Left lung (tissue), 14 donors: ENCODE measurements at places on chromosomes 2 and 18. TPM values are rescaled to one million over a fixed set of nuclear protein-coding genes. Genes with fewer than 3 reads are reported as not detected.

Gene CPLX4
- not detected for polyA plus RNA-seq

Gene LYG1
- 3.0 TPM for polyA plus RNA-seq

Gene ELOA2
- not detected for polyA plus RNA-seq

Gene CD8B
- polyA plus RNA-seq = 0.48 TPM

Gene GKN1
- not detected for polyA plus RNA-seq

Gene LRATD1
- 16.3 TPM for polyA plus RNA-seq

Gene NEB
- polyA plus RNA-seq = 7.4 TPM

Gene ACAA2
- 83.7 TPM for polyA plus RNA-seq

Gene MOB4
- polyA plus RNA-seq = 44.3 TPM

Gene SEPTIN10
- 124 TPM for polyA plus RNA-seq

Gene METAP1D
- polyA plus RNA-seq = 19.8 TPM

Gene SLC4A5
- 7.9 TPM for polyA plus RNA-seq

Gene GPR45
- polyA plus RNA-seq = not detected

Gene SGO2
- 15.9 TPM for polyA plus RNA-seq

Gene TUBB8B
- 0.42 TPM for polyA plus RNA-seq

Gene NT5DC4
- polyA plus RNA-seq = not detected

Gene RAD51AP2
- 0.85 TPM for polyA plus RNA-seq

Gene DPP10
- polyA plus RNA-seq = 4.9 TPM
